ENCODE measurements at places on chromosomes 2 and 18.

DNA sequence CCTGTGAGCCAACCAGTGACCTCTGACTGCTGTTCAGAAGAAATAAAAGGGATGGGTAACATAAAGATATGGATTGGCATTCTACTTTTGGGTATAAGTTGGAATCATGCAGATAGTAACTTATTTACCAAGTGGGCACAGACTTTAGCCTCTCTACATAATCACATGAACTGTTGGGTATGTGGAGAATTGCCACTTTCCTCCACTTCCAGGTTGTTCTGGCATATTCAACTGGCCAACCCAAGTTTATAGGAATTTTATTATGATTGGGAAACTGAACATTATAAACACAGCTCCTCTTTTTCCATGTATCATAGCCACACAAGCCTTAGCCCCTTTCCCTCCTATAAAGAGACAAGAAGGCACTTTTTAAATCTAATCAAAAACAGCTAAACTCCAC, 179.3 kb downstream of the RNF152 start:
- no peak for DNase-seq

GRCh38 chr2:226839951-226840350, 4.1 kb downstream of the RHBDD1 start:
- peak; percentile 33 for DNase-seq

GRCh38 chr2:59177748-59178147, 936.6 kb upstream of the FANCL start:
- DNase-seq: peak; percentile 71

GRCh38 chr2:20126040-20126439, 74.6 kb upstream of the LAPTM4A start:
- no peak for DNase-seq

DNA sequence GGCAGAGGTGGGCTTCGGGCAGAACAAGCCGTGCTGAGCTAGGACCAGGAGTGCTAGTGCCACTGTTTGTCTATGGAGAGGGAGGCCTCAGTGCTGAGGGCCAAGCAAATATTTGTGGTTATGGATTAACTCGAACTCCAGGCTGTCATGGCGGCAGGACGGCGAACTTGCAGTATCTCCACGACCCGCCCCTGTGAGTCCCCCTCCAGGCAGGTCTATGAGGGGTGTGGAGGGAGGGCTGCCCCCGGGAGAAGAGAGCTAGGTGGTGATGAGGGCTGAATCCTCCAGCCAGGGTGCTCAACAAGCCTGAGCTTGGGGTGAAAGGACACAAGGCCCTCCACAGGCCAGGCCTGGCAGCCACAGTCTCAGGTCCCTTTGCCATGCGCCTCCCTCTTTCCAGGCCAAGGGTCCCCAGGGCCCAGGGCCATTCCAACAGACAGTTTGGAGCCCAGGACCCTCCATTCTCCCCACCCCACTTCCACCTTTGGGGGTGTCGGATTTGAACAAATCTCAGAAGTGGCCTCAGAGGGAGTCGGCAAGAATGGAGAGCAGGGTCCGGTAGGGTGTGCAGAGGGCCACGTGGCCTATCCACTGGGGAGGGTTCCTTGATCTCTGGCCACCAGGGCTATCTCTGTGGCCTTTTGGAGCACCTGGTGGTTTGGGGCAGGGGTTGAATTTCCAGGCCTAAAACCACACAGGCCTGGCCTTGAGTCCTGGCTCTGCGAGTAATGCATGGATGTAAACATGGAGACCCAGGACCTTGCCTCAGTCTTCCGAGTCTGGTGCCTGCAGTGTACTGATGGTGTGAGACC, at the start of gene PROC:
Gene PROC, plus strand, starts transcription at position 128 of the 812 bp plus-strand sequence. CDS start 1,516 bp downstream, outside the sequence.
- no peak for DNase-seq

- no peak for DNase-seq
Measured at GRCh38 chr2:29110916-29111535, 4.2 kb upstream of the CLIP4 start.

- DNase-seq: no peak
Measured at GRCh38 chr2:174008720-174009119, 43.5 kb upstream of the SP3 start.

GRCh38 chr2:201949181-201949926, 84.3 kb upstream of the FZD7 start:
- no peak for DNase-seq

DNA sequence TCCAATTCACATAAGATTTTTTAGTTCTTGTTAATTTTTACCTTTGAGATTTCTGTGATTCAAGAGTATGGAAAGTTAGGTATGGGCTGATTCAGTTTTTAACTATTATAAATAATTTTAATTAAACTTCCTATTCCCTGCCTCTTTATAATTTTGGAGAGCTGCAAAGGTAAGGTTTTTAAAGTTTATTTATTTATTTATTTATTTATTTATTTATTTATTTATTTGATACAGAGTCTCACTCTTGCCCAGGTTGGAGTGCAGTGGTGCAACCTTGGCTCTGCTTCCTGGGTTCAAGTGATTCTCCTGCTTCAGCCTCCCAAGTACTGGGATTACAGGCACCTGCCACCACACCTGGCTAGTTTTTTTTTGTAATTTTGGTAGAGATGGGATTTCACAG, 215.5 kb upstream of the FIGN start:
- no peak for DNase-seq

DNA sequence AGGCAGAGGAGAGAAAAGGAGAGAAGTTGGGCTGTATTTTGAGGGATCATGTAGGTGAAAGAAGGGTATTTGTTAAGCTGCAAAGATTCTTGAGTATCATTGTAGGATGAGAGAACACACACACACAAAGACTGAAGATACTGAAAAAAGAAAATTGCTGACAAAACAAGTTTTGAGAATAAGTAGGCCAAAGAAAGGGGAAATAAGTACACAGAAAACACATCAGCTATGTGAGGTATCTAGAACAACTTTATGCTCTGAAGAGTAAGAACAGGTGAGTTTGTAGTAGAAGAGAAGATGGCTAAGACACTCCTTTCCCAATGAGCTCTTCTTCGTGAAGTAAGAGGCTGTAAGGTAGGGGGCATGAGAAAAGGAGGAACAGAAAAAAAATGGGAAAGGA, 28.2 kb downstream of the METTL8 start:
- no peak for DNase-seq

- DNase-seq: peak; percentile 21
Measured at GRCh38 chr2:54763636-54764291, 40.3 kb downstream of the EML6 start.

DNA sequence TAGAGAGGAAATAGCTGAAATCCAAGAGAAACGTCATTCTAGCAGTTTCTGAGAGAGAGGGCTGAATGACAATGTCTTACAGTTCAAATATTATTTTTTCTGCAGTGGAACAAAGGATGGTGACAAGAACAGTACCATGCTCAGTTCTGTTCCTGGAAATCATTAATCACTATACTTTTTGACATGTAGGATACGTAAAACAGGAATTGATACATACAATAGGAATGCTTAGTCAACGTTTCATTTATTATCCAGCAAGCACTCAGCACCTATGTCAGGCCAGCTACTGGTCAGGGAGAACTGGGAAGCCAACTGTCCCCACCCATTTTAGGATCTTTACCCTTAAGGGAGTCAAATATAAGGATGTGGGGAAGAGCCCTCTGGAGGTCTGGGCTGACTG, 114.7 kb downstream of the DHRS9 start:
- DNase-seq: no peak

DNA sequence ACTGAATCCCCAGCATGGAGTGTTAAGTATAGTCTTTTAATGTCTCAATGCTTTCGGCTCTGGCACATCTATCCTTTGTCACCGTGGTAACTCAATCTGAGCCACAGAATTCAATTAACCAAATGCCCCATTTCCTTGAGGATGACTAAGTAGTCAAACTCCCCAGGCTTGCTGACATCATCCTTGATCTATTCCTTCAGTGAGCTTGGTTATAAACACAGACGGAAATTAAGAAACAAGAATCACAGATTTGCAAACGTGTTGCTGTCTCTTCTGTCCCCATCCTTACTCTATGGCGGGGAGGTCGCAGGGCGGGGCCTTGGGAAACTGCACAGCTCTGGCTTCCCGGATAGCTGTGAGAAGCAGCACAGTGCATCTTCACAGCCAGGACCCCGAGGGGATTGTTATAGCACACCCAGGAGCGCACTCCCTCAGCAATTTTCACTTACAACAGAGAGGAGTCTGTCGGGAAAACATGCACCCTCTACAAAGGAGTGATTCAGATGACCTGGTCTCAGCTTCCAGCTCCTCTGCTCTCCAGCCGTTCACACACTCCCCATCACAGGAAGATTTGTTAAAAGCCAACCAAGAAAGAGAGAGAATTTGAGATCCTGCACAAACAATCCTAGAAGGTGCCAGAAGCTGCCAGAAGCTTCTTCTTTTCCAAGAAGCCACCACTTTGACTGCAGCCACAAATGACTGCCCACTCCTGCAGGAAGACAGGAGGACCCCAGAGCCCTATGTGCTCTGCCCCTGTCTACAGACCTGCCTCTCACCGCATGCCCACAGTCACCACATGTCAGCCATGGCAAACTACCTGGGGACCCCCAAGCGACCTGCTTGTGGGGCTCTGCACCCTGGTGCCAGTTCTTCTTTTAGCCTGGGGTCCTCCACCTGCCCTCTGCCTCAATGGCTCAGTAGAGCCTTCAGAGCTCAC, 44.9 kb upstream of the YWHAQ start:
- no peak for DNase-seq

DNA sequence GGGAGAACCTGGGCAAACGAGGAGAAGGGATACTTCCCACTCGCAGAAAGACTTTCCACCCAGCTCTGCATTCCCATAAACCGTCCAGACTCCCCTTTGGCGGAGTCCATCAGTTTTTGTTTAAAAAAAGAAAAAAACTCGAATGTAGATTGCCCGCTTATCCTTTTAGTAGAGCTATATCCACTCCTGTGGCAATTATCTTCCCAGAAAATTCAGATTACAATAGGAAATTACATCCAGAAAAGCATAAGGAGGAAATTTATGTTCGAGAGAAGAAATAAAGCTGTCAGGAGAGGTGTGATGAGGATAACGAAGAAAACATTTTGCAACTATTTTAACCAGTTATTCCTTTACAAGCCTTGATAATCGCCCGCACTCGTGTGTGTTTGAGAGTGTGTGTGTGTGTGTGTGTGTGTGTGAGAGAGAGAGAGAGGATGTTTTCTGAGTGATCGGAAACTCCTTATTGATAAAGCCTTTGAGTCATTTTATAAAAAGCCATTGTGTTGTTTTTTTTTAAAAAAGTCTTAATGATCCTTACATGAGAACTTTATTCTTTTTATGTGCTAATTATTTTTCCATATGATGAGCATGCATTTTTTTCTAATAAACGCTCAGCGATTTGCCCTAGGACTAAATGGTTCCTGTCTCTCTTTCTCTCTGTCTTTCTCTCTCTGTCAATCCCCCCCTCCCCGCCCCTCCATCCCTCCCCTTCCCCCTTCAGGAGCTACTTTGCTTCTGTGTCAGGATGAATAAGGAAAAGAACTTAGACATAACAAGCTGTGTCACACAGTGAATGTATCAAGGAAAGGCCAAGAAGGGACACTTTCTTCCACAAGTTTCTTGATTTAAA, 1.1 kb upstream of the PPP3R1 start:
- DNase-seq: peak; percentile 34

- DNase-seq: no peak
Measured at GRCh38 chr18:73831688-73832087, 315.9 kb downstream of the FBXO15 start.

- DNase-seq: no peak
Measured at GRCh38 chr2:46036929-46037328, 260.3 kb upstream of the EPAS1 start.

DNA sequence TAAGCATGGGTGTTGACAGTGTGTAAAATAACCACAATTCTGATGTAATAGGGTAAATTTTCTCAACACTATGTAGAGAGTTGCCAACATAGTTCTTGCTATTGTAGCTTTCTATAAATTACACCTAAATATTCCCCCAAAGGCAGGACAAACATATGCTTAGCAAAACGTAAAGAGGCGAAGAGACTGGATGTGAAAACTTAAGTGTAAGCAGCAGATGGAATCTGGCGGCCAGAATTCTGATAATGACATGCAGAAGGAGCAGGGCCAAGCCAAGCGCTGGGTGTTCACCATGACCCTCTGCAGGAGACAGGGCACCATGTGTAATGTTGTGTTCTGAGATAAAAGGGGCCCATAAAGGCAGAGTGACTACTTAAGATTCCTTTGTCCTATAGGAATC, 105.2 kb upstream of the ZNF521 start:
- no peak for DNase-seq

DNA sequence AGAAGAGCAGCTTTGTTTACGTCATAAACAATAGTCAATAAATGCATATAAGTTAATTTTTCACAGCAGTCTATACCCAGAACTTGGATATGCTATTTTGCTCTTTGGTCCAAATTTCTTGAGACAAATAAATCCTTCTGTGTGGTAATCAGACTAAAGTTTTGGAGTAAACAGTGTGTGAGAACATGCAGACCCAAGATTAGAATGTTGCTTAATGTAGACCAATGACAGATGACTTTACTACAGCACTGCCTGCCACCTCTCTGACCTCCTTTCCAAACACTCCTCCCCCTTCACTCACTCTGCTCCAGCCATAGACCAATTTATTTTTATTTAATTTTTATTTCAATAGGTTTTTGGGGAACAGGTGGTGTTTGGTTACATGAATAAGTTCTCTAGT, 115.3 kb upstream of the TANK start:
- DNase-seq: no peak

- DNase-seq: no peak
Measured at GRCh38 chr18:6022074-6022444, 126.7 kb upstream of the TMEM200C start.

- DNase-seq: no peak
Measured at GRCh38 chr2:156088587-156088986, 243.9 kb downstream of the NR4A2 start.

GRCh38 chr2:56456791-56457190, 273.0 kb downstream of the CCDC85A start:
- no peak for DNase-seq

Measured in NCI-H1417 (cell line).